Activated T-cell treated with anti-CD3 and anti-CD28 coated beads for 48 hours (primary cell): ENCODE measurements at places on chromosomes 3 and 15.

- no peak for DNase-seq
Observed at GRCh38 chr3:73235768-73236167, 174.3 kb downstream of the EBLN2 start.

DNA sequence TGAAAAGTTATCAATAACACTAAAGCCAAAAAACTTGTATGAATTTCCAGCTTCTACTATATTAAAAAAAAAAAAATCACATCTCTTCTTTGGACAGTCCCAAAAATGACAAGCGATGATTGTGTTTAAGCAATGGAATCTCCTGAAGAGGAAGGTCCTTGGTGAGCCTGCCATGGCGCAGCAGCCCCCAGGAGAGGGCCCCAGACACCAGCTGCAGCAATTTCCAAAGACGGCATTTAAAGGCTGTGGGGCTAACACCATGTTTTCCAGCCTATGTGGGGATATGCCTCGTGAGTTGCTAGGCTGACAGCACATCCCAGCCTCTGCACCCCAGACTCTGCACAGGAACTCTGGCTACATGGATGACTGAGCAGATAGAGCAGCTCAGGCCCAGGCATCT, 14.7 kb downstream of the SKIC8 start:
- no peak for DNase-seq

DNA sequence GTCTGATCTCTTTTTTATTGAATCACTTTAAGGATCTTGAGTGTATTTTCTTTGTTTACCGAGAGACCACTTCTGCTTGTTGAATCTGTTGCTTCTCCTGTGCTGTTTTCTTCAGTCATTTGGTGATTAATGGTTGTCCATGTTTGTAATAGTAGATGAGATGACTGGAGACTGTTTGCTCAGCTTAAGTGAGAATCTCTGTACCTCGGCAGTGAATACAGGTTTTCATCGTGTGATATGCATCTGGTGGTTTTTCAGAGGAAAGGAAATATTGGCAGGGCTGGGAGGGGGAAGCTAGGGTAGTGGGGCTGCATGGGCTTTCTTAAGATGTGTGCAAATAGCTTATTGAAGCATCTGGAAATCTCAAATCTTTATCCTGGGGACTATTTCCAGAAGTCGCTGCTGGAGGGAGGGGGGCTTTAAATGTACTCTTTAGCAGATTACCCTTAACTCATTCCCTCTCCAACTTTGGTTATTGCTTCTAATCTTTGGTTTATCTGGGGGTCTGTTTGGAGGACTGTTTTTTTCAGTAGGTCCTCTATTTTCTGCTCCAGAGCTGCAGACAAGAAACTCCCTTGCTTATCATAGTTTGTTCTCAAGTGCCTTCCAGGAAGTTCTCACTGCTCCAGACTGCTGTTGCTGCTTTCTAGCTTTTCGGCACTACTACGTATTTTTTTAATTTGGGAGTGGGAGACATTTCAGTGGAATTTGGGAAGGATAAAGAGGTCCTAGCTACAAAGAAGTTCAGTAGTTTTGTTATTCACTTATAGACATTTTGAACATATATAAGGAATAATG, 19.4 kb downstream of the CMTM8 start:
- no peak for DNase-seq

- DNase-seq, result no peak
Observed at GRCh38 chr3:146241523-146242240, 9.2 kb downstream of the PLSCR4 start.

- DNase-seq, result no peak
Observed at GRCh38 chr3:183823963-183824362, 1.4 kb downstream of the MAP6D1 start.

- no peak for DNase-seq
Observed at GRCh38 chr3:106428565-106428994, 559.8 kb upstream of the CBLB start.

- DNase-seq, result no peak
Observed at GRCh38 chr15:26882112-26882511, 15.2 kb downstream of the GABRA5 start.

DNA sequence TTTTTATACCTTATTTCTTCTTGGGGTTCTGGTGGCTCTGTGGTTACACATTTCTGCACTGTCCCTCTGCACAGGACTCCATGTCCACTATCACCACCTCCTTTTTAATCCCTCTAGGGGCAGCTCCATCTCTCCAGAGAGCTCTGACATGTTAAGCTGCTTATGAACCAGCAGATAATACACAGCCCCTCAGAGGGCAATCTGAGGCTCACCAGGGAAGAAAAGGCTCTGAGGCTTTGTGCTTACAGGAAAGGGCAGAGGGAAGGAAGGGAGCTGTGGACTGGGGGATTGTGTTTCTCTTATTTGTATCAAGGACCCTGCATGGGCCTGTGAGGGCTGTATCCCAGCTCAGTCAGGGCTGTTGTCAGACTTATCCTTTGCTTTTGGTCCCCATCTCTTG, 164.5 kb downstream of the EPHB1 start:
- no peak for DNase-seq

GRCh38 chr3:17969985-17970568, 227.6 kb upstream of the TBC1D5 start:
- DNase-seq, result no peak

DNA sequence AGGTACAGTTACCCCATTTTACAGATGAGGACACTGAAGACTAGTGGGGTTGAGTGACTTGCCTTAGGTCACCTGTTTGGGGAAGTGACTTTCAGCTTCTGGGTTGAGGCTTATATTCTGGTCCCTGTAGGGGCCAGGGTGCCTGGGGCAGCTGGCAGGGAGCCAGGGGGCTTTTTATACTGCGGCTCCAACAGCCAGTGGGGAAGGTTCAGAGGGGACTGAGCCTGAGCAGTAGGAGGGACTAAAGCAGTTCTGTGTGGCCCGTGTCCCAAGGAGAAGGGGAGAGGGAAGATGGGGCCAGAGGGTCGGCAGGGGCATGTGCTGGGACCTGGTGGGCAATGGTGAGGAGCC, 37.7 kb downstream of the SLC6A6 start:
- no peak for DNase-seq

DNA sequence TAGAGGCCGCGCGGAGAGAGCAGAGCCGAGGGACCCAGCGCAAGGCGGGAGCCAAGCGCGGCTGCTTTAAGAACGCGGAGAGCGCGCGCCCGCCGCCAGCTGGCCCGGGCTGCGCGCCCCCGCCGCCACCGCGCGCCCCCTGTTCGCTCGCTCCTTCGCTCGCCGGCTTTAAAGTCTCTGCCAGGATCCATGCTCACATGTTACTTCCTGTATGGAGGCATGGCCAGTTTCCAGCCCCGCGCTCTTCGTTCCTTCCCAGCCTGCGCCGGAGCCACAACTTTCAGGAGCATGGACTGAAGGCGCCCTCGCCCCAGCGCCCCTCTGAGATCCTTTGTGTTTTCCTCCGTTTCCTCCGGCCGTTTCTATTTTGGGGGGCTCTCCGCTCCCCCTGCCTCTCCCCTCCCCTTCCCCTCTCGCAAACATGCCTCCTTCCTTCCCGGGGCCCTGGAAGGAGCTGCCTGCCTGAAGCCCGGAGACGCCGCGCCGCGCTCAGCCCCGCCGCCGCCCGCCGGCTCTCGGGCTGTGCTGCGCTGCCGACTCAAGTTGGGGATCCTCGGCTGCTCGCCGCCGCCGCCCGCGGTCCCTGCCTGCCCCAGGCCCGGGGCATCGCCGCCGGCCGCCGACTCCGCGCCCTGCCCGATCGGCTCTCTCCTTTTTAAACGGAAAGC, at the start of gene PTPRG:
Gene PTPRG (plus strand): TSS at position 198 of the 668 bp plus-strand sequence. CDS start 717 bp downstream, outside the sequence.
- DNase-seq, result peak; percentile 27

- DNase-seq, result no peak
Observed at GRCh38 chr3:178597371-178597770, 61.1 kb downstream of the KCNMB2 start.

DNA sequence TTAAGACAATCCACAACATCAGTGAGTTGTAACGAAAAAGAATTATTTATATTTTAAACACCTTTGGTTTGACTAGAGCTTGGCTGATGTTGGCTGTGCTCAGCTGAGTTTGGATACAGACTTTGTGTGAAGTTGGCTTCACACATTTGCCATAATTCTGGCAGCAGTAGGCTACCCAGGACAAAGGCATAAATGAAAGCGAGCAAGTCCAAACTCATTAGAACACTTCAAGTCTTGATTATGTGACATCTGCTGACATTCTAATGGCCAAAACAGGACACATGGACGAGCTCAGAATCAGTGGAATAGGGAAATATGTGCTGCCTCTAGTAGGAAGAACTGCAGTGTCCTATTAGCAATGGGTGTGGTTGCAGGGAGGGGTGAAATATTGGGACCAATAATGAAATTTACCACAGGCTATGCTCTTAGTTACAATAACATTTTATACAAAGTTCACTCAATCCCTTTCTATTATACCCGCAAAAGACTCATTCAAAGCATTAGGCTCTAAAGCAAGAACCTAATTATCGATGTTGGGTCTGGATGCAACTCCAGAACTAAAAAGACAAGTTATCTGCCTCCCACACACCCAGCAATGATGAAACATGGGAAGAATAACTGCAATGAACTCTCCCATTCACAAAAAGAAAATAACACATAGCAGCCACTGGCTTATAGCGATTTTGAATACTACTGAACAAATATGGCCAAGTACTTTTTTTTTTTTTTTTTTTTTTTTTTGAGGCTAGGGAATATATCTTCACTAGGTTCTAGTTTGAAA, 493.9 kb upstream of the RASGRP1 start:
- DNase-seq, result no peak

GRCh38 chr3:186668426-186668825, 2.6 kb downstream of the HRG start:
- DNase-seq, result no peak

DNA sequence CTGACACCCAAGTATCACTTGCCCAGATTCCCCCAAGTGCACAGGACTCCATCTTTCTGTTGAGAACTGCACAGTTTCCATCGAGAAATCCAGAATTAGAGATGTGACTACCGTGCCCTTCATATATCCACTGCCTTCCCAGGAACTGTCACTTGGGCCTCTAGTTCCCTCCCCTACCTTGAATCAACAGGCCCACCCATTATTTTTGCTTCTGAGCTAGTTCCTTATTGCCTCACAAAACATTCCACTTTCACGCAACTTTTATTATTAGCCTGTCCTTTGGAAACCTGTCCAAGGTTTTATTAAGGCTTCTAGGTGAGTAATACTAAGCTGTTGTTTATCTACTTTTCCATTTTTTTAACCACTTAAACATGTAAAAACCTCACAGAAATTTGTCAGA, 17.1 kb upstream of the SLC30A4 start:
- DNase-seq, result no peak

GRCh38 chr3:29503958-29504357, 223.1 kb downstream of the RBMS3 start:
- no peak for DNase-seq

DNA sequence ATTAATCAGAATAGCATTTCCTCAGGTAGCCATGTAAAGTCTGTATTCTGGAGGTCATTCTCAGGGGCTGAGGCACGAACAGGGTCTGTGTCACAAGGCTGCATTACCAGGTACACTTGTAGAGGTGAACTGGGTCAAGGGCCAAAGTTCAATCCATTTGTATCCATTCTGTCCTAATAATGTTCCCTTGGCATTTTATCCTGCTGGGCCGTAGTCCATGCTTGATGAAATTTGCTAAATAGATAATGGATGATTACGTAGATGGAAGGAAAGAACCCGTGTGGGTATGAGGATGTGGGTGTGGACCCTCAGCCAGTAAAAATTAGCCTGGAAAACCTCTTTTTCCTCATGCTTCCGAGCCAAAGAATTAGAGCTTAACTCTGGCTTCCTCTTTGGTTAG, 785.9 kb downstream of the GRM7 start:
- DNase-seq, result no peak

GRCh38 chr3:196274585-196274984, 12.9 kb downstream of the PCYT1A start:
- peak; percentile 38 for DNase-seq

DNA sequence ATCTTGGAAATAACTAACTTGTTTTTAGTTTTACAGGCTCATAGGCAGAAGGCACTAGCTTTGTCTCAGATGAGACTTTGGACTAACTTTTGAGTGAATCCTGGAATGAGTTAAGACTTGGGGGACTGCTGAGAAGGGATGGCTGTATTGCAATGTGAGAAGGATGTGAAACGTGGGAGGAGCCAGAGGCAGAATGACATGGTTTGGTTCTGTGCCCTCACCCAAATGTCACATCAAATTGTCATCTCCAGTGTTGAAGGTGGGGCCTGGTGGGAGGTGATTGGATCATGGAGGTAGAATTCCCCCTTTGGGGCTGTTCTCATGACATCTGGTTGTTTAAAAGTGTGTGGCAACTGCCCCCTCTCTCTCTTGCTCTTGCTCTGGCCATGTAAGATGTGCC, 28.8 kb upstream of the CCDC50 start:
- DNase-seq, result no peak

DNA sequence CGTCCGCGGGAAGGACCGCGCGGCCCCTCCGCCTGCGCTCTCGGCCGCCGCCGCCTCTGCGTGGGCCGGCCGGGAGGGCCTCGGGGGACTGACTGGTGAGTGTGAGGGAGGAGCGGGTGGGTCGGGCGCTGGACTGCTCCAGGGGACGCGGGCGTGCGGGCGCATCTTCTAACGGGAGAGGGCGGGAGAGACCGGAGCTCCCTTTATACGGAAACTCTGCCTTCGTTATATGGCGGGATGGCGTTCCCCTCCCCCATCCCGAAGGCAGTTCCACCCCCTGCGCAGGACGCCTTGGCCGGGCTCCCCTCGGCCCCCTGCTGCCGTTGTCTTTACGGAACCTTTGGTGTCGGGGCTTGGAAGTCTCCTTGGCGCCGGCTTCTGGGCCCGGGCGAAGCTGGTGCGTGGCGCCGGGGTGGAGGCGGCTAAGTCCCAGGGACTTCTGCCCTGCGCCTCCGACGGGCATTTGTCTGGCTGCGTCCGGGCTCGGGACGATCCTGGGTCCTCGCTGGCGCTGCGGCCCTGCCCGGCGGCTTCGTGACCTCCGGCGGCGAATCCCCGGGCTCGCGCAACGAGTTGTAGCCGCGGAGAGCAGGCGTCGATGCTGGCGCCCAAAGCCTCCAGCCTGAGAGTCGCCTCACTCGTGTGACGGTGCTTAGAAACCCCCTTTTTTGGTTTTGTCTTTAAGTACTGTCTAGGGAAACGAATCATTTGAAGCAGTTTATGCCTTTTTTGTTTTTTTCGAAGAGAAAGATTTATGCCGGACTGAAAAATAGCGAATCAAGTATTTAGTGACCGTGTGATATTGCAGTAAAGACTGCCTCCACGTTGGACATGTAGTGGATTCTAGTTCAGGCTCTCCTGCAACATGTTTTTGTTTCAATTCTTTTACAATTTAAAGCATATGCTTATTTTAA, 623 bp downstream of the ZNF639 start:
- peak; percentile 43 for DNase-seq

- no peak for DNase-seq
Observed at GRCh38 chr15:57423599-57424140, 47.4 kb downstream of the CGNL1 start.

DNA sequence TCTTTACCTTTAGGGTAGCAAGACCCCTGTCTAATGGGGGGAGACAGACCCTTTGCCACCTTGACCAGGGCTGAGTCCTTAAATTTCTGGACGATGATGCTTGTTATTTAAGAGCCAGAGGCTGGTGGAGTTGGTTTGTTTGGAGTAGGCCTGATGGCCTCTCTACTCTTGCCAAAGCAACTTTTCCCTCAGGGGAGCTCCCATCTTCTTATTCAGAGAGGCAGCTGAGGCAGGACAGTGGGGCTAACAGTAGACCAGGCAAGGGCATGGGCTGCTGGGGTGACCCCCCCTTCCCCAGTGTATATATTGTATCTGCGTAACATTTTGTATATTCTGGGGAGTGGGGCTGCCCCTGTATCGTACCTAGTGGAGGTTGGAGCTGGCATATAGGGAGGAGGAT, 10.3 kb downstream of the RPS17 start:
- no peak for DNase-seq
